ENCODE measurements at places on chromosomes 7 and 10.

GRCh38 chr7:131302876-131303707 lies 24.6 kb upstream of the MKLN1 start:
- DNase-seq, result no peak

- no peak for DNase-seq
These were observed 118.5 kb upstream of the SVIL start for GRCh38 chr10:29753283-29753682.

GRCh38 chr10:113415246-113415645 lies 137.6 kb upstream of the HABP2 start:
- DNase-seq, result no peak

DNA sequence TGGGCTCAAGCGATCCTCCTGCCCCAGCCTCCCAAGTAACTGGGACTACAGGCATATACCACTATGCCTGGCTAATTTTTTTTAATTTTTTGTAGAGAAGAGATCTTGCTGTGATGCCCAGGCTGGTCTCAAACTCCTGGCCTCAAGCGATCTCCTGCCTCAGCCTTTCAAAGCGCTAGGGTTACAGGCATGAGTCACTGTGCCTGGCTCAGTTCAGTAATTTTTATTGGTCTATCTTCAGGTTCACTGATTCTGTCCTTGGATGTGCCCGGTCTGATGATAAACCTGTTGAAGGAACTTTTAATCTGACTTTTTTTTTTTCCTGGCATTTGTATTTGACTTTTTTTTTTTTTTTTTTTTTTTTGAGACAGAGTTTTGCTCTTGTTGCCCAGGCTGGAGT lies 40.1 kb upstream of the STRIP2 start:
- no peak for DNase-seq

DNA sequence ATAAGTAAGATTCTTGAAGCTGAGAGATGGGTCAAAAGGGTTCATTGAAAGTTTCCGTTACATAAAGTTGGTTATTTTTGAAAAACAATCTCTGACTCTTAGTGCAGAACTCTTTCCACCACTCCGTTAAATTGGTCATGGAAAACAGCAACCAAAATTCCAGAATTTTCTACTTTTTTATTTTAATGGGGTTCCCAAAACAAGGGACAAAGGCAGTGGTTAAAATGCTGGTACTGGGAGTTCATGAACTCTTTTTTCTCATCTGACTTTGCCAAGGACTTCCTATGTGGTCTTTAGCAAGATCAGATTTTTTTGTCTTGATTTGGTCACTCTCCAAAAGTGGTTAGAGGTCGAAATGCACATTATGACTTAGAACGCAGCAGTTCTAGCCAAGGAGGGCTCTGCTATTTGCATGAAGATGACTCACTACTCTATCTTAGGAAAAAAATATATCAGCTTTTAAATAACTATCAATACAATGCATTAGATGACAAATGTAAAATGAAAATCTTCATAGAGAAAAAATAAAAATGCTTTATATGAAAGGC lies 145.7 kb downstream of the REEP3 start:
- DNase-seq, result no peak

DNA sequence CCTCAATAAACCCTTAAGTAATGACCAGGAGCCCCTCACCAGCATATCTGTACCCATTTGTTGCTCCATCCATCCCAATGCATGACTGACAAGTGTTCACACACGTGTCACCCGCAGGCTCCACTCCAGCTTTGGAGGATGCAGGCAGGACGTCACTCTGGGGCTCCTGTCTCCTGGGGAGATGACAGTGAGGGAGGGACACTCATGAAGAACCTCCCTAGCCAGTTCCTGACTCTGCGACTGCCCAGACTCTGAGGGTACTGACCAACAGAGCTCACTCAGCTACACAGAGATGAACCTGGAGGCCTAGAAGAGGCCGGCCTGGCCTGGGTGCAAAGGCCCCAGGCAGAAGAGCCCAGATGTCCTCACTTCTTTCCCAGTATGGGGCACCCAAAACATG lies 135.1 kb upstream of the RET start:
- no peak for DNase-seq

DNA sequence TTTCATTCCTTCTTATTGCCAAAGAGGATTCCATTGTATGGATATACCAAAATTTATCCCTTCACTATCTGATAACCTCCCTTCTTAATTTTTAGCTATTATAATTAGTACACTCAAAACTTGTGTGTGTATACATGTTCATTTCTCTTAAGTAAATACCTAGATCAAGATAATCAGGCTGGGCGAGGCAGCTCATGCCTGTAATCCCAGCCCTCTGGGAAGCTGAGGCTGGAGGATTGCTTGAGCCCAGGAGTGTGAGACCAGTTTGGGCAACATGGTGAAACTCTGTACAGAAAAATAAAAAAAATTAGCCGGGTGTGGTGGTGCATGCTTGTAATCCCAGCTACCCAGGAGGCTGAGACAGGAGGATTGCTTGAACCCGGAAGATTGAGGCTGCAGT lies 15.8 kb upstream of the ACHE start:
- DNase-seq, result no peak

- peak; percentile 9 for DNase-seq
These were observed 2.1 kb downstream of the CASP7 start for GRCh38 chr10:113681533-113682470.

GRCh38 chr7:48084727-48085432 lies 4.2 kb upstream of the UPP1 start:
- DNase-seq, result peak; percentile 51

- DNase-seq, result no peak
These were observed 491.0 kb downstream of the LRMDA start for GRCh38 chr10:75922435-75922834.

GRCh38 chr7:39910108-39910869 lies 39.8 kb upstream of the CDK13 start:
- no peak for DNase-seq

GRCh38 chr10:32112055-32112454 lies 55.8 kb upstream of the KIF5B start:
- no peak for DNase-seq

- no peak for DNase-seq
These were observed 446.5 kb upstream of the NRP1 start for GRCh38 chr10:33780961-33781360.

DNA sequence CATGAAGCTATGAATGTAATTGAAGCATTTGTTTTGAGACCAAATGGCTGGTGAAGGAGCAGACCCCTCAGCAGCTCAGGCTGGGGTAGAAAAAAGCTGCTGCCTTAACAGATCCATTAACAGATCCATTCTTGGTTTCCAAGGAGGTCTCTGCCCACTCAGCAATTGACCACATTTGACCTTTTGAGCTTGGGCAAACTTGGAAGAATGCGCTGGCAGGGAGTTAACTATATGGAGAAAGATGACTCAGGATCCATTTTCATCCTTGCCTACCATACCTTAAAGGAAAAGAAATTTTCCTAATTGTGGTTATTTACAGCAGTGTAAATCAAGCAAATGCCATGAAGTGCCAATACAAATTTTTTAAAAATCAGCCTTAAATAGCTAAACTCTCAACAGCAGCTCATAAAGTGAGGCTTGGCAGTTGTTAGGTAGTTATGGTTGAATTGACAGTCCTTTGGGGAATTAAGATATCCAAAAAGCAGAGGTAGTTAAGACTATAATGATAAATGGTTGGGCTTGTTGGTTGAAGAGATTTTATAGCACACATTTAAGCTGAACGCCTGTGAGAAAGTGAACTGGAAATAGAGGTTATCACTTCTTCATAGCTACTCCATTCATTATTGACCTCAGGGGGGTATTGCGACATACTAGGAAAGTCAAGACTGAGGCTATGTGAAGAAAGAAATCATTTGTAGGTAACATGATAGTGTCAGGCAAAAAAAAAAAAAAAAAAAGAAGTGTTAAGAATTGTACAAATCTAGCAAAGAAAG lies 83.9 kb downstream of the MKX start:
- DNase-seq, result no peak

DNA sequence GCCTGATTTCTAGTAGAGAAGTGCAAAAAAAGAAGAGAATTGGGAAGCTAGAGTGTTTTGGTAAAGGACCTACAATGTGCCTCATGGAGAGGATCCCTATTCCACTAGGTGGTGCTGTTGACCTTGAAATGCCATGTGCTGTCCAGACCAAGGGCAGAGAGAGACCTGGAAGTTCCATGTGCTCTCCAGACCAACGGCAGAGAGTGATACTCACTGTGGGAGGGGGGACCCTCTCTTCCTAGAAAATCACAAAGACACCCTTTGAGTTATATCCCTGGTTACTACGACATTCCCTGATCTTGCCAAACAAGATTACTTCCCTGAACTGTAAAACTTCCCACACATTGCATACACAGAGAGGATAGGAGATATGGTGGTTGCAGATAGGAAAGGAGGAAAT lies 212.7 kb upstream of the ZNF804B start:
- no peak for DNase-seq

GRCh38 chr10:89515031-89515841 lies 20.2 kb downstream of the SLC16A12 start:
- no peak for DNase-seq

- DNase-seq, result no peak
These were observed 24.5 kb upstream of the BTRC start for GRCh38 chr10:101329341-101330032.

DNA sequence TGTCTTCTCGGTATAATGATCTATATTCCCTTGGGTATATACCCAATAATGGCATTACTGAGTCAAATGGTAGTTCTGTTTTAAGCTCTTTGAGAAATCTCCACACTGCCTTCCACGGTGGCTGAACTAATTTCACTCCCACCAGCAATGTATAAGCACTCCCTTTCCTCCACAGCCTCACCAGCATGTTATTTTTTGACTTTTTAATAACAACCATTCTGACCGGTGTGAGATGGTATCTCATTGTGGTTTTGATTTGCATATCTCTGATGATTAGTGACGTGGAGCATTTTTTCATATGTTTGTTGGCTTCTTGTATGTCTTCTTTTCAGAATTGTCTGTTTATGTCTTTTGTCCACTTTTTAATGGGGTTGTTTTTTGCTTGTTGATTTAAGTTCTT lies 33.6 kb downstream of the KIAA1217 start:
- DNase-seq, result no peak

- no peak for DNase-seq
These were observed 18.9 kb upstream of the PRKAR2B start for GRCh38 chr7:107025449-107026103.

Measured in stimulated activated CD8-positive, alpha-beta memory T cell treated with anti-CD3 and anti-CD28 coated beads, Interleukin-2, amount 100 ng/mL, for 48 hours (primary cell).